ENCODE measurements at places on chromosomes 3 and 15.

GRCh38 chr3:16813336-16813735 is 71.4 kb upstream of the PLCL2 start:
- no peak for DNase-seq

- no peak for DNase-seq
These were observed 3.8 kb upstream of the ABTB1 start for GRCh38 chr3:127668906-127669305.

- DNase-seq = no peak
These were observed 18.4 kb upstream of the KCNMB2 start for GRCh38 chr3:178517665-178518334.

- no peak for DNase-seq
These were observed 7.7 kb downstream of the ASTE1 start for GRCh38 chr3:131018970-131019369.

- no peak for DNase-seq
These were observed 58.5 kb upstream of the LMCD1 start for GRCh38 chr3:8442993-8443650.

DNA sequence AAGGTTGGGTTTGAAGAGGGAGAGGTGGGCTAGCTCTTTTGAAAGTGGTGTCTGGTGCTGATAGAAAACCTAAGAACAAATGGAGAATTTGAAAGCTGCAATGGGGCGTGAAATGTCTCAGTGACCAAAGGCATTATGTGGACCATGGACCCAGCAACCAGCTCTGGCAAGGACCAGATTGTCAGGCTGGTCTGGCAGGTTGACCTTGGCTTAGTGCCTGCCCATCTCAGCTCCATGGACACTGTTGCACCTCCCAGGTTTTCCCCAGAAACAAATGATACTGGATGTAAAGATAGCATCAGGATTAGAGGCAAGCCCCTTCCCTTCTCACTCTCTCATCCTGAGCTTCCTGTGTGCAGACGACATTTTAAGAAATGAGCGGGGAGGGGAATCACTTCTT is 302.9 kb upstream of the LRRFIP2 start:
- DNase-seq = no peak

DNA sequence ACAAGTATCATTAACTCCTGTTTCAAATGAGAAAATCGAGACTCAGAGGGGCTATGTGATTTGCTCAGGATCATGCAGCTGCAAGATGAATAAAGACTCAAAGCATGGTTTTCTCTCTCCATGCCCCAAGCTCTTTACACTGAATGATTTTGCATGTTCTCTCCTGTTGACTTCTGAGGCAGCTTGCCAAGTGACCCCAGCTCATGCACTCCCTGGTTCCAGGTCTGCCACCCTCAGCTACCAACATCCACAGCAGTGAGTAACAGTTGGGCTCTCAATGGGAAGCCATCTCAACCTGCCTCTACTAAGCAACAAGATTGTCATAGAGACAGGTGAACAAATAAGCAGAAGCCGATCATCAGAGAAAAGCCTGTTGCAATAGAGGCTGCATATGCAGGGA is 116.9 kb upstream of the GADL1 start:
- no peak for DNase-seq

GRCh38 chr3:5017925-5018531 is 38.8 kb downstream of the BHLHE40 start:
- no peak for DNase-seq

GRCh38 chr3:52268036-52268435 is 10.4 kb downstream of the WDR82 start:
- no peak for DNase-seq

DNA sequence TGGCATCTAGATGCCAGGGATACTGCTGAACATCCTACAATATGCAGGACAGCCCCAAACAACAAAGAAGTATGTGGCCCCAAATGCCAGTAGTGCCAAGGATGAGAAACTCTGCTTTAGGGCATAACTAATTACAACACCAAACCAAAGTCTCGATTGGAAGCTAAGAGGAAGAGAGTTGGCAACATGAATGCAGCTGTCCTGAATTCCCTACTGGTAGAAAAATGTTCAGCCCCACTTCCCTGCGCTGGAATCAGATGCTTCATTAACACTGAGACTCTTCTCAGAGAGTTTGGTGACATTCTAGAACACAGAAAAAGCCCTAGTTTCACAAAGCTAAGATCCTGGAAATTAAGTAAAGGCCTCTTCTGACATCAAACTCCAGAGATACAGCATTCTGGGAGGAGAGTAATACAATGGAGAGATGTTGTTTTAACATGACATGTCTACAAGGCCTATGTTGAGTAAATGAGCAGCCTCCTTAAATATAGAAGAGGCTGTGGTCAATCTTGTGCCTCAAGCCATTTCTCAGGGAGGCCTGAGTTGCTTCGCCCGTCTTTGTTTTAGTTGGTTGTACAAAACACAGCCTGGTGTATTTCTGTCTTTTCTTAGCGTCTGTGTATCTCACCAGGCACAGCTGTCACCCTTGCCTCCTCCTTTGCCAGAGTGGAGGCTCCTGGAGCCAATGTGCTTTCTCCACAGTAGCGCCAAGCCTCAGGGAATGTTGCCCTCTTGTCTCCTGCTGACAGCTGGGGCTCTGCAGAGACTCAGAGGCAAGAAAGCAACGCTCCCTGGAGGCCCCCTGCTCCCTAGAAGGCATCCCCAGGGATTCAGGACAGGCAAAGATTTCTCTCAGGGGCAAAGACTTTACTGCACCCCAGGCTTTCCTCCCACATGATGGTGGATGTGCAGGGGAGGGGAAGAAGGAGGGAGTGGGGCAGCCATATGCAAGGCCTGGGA is 25.1 kb upstream of the CTNNB1 start:
- no peak for DNase-seq

DNA sequence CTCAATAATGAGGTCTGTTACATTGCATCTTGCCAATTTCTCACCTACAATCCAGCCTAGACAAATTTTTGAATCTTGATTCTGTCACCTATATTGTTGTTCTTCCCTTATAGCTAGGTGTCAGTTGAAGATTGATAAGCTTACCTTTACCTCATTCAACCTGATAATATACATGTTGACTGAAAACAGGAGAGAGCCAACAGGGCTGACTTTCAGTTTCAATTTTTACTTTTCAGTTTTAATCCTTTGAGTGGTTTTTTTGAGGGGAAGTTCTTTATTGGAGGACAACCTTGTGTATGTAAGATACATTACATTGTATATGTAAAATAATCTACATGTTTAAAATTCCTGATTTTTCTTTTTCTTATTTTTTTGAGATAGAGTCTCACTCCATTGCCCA is 5.8 kb downstream of the ATP13A5 start:
- DNase-seq = no peak

DNA sequence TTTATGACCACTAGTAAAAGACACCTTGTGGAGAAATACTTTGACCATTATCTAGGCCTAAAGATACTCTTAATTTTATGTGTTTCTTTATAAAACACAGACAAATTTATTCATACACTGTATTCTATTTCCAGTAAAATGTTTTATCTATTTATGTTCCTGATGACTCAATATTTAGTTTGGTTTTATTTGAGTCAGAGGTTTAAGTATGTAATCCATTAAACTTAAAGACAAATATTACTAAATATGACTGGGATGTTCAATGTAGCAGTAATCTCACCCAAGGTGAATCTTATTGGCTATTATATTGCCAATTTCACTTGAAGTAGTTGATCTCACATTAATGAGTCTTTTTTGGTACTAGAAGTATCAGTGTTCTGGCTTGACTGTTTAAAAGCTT is 799.7 kb downstream of the CADM2 start:
- DNase-seq = no peak

DNA sequence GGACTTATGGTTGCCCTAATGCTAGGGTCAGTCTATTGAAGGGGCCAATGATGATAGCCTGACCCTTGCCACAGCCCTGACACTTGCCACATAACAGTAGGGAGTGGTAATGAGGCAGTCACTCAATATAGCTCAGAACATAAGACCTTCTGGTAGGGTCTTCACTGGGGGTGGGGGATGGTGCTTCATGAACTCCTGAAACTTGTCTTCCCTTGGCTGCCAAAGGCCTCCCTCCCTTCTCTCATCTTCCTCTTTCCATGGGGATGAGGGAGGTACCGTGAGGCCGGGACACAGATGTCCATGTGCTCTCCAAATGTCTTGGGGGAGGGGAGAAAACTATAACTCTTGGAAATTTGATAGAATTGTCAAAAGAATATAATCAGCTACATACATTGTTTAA is 21.1 kb upstream of the THSD4 start:
- no peak for DNase-seq

- no peak for DNase-seq
These were observed 140.7 kb downstream of the GADL1 start for GRCh38 chr3:30753766-30754165.

DNA sequence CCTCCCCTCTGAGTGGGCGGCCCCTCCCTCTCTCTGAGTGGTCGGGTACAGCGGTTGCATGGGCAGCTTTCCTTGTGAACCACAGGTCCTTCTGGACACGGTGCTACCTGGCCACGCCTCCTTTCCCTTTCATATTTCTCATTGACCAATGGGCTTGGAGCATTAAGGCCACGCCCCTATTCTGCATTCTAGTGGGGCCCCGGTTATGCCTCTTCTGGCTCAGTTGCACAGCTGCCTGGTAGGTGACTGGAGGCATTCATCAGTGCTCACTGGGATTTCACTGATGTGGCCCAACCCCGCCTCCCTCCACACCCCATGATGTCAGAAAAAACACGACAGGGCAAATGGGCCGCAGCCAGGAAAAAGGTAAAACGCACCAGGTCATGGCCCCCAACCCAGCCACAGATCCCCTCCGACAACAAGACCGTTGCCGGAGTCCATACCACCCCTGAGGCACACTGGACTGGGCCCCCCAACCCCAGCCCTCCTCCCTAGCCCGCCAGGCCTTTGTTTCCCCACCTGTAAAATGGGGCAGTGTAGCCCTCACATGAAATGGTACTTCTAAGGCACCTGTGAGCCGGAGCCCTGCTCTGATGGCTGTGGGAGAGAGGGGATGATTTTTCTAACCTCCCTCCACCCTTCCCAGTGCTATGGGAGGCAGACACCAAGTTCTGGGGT is 26.3 kb downstream of the NGRN start:
- DNase-seq = no peak

DNA sequence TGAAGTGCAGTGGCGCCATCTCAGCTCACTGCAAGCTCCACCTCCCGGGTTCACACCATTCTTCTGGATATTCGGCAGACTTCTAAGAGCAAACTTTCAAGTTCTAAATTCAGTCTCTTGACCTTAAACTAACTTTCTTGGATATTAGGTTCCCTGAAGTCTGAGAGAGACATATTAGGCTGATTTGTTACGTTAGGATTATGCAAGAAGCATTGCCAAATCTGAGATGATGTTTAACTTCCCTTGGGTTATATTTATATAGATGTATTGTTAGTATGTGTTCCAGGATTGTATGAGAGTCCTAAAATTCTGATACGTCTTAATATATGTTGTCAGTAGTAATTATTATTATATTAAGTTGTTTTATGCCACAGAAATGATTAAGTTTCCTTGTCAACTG is 80.1 kb downstream of the SLC6A1 start:
- no peak for DNase-seq

- no peak for DNase-seq
These were observed 71.7 kb downstream of the P3H2 start for GRCh38 chr3:190048932-190049441.

GRCh38 chr3:17013050-17013449 is 128.3 kb downstream of the PLCL2 start:
- no peak for DNase-seq

DNA sequence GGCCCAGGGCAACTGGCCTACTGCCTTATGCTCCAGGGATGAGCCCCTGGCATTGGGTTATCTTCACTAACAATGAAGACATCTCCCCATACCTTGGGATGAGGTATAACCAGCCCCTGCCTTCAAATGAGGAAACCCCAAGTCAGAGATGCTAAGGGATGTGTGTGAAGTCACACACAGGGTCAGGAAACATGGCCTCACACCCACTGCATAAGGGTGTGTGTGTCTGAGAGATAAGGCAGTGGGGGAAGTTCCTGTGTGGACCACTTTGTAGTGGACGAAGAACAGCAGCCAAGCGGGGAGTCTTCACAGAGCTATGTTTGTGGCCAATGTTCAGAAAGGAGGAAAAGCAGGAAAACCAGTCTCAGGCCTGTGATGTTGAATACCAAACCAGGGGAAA is 10.5 kb downstream of the ELP6 start:
- DNase-seq = no peak

All from activated naive CD8-positive, alpha-beta T cell treated with anti-CD3 and anti-CD28 coated beads, Interleukin-2, amount 50 U/mL, for 24 hours (primary cell).